Cortex of kidney (tissue), 1 donor: ENCODE measurements at places on chromosomes 13 and 19.

GRCh38 chr13:80274643-80275042 lies 66.3 kb downstream of the SPRY2 start:
- DNase-seq, result no peak

DNA sequence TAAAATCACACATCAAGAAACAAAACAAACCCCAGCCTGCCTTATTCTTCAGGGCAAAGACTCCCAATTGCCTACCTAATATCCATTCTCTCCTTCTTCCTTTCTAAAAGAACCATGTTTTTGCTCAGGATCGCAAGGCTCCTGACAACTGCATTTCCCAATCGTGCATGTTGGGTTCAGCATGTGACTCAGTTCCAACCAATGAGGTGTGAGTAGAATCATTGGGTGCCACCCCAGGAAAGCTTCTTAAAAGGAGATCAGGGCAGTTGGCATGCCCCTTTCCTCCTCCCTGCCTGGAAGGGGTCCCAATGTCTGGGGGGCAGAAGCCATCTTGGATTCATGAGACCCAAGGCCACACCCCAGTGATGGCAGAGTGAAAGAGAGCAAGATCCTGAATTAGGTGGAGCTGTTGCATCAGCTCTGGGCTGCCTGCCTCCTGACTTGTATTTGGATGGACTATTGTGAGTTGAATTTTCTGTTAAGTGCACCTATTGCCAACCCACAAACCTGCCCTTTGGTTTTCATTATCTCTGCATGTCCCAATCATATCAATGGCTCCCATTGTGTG lies 26.0 kb upstream of the UBAC2 start:
- DNase-seq, result no peak

- no peak for DNase-seq
Measured at GRCh38 chr19:2578391-2578890, 102.5 kb downstream of the GADD45B start.

- no peak for DNase-seq
Measured at GRCh38 chr13:95865080-95865615, 188.1 kb downstream of the UGGT2 start.

- DNase-seq, result no peak
Measured at GRCh38 chr13:79481685-79482052, 714 bp downstream of the NDFIP2 start.

- no peak for DNase-seq
Measured at GRCh38 chr13:63449550-63449949, 2033.9 kb upstream of the PCDH20 start.

- DNase-seq, result no peak
Measured at GRCh38 chr19:17475541-17476115, 5.3 kb downstream of the SLC27A1 start.

DNA sequence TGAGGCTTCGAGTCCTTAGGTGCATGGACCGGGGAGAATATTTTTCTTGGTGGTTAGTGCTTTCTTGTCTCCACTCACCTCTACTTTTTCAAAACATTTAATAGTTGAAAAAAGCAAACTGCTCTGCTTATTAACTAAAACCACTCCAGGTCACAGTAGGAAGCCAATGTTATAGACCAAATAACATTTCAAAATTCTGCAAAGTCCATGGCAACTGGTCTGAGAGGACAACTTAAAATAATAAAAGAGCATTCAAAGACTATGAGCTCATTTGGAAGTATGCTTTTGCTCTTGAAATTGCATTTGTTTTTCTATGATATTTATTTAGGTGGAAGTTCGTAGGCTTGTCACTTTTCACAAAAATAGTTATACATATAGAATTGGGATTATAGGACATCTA lies 483.0 kb downstream of the DCT start:
- no peak for DNase-seq

DNA sequence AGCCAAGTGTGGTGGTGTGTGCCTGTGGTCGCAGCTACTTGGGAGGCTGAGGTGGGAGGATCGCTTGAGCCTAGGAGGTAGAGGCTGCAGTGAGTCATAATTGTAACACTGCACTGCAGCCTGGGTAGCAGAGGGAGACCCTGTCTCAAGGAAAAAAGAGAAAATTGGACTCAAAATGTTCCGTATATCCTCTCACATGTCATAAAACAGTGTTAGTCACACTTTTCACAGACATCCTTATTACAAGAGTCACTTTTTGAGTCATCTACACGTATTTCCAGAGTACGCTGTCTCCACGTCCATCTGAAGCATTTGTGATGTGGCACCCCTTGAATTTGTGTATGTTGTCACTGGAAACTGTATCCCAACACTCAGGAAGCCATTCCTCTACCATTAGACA lies 133.0 kb downstream of the SIPA1L3 start:
- DNase-seq, result no peak

- no peak for DNase-seq
Measured at GRCh38 chr19:11141937-11142527, 13.6 kb downstream of the SPC24 start.

DNA sequence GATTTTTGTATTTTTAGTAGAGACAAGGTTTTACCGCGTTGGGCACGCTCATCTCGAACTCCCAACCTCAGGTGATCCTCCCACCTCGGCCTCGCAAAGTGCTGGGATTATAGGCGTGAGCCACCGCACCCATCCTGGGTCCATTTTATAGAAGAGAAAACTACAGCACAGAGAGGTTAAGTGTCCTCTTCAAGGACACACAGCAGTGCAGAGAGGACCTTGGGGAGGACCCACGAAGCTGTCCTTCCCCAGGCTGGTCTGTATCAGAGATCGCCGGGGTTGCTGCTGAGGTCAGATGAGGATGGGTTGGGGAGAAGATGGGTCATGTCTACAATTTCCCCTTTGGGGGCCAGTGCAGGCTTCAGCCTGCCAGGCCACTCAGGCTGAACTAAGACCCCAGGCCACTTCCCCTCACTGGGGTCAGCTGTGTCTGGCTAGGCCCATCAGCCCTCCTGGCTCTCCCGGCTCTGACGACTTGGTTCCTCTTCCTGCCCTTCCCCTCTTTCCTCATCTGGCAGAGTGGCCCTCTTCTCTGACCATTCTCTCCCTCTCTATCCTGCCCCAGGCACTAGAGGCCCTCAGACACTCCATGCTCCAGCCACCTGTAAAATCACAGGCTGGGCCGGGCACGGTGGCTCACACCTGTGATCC lies 9.6 kb downstream of the MYO1F start:
- DNase-seq, result no peak

- DNase-seq, result no peak
Measured at GRCh38 chr13:94800423-94800822, 88.1 kb upstream of the SOX21 start.

GRCh38 chr13:70541451-70541850 lies 433.2 kb upstream of the KLHL1 start:
- no peak for DNase-seq

DNA sequence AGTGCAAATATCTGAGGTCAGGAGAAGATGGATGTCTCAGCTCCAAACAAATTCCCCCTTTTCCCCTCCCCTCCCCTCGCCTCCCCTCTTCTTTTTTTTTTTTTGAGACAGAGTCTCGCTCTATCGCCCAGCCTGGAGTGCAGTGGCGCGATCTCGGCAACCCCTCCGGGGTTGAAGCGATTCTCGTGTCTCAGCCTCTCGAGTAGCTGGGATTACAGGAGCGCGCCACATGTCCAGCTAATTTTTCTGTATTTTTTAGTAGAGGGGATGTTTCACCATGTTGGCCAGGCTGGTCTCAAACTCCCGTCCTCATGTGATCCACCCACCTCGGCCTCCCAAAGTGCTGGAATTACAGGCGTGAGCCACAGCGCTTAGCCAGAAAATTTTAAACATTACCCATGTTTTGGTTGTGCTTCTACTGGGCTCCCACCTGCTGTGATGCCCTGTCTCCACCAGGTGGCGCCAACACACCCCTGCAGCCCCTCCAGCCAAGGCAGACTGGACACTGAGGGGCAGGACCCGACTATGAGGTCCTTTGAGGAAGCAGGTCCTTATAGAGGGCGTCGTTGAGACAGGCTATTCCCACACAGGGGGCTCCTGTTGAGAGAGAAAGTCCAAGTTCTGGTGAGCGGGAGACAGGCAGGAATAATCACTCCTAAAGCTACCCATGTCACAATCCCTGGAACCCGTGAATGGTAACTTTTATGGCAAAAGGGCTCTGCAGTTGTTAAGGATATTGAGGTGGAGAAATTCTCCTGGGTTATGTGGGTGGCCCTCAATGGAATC lies 6.3 kb downstream of the ERICH4 start:
- DNase-seq, result no peak

DNA sequence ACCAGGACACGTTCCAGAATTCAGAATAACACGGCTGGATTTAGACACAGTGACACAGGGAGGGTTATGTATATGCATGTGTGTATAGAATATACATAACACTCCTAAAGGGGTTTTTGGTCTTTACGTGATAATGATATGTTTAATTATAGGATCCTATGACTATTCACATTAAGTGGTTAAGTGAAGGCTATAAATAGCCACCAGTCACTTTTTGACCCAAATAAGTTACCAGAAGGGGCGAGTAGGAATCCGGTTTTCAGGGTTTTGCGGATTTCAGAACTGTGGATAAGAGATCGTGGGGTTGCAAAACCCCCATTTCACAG lies 6.9 kb downstream of the ANGPTL6 start:
- DNase-seq, result no peak

DNA sequence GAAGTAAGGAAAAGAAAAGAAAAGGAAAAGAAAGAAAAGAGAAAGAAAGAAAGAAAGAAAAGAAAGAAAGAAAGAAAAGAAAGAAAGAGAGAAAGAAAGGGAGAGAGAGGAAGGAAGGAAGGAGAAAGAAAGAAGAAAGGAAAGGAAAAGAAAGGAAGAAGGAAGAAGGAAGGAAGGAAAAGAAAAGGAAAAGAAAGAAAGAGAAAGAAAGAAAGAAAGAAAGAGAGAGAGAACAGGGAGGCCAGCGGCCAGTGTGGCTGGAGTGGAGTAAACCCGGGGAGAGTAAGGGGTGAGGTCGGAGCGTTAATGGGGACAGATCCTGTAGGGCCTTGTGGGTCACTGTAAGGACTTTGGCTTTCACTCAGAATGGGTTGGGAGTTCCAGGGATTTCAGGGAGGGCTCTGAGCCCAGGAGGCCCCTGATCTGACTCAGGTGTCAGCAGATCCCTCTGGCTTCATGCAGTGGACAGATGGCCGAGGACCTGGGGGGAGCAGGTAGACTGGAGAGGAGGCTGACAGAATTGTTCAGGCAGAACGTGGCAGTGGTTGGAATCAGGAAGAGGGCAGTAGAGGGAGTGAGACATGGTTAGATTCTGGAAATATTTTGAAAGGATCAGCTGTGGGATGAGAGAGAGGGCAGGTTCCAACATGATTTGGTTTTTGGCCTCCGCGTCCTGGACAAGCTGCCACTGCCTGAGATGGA lies 19.8 kb upstream of the FXYD3 start:
- DNase-seq, result no peak

DNA sequence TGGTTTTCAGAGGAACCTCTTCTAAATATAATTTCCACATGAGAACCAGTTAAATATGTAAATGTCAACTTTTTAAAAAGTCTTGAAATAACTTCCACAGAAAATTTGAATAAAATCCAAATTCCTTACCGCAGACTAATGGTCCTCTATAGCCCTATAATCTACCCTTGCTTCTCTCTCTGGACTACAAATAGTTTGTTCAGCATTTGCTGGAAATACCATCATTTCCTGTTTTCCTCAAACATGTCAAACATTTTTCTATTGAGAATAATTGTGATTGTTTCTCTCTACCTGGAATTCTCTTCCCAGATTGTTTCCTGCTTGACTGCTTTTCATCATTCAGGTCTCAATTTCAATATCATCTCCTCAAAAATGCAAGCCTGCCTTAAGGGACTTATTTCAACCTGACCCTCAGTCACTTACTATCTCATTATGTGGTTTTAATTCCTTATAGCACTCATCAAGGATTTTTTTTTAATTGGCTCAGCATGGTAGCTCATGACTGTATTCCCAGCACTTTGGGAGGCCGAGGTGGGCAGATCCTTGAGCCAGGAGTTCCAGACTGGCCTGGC lies 898.9 kb upstream of the MIR17HG start:
- no peak for DNase-seq

DNA sequence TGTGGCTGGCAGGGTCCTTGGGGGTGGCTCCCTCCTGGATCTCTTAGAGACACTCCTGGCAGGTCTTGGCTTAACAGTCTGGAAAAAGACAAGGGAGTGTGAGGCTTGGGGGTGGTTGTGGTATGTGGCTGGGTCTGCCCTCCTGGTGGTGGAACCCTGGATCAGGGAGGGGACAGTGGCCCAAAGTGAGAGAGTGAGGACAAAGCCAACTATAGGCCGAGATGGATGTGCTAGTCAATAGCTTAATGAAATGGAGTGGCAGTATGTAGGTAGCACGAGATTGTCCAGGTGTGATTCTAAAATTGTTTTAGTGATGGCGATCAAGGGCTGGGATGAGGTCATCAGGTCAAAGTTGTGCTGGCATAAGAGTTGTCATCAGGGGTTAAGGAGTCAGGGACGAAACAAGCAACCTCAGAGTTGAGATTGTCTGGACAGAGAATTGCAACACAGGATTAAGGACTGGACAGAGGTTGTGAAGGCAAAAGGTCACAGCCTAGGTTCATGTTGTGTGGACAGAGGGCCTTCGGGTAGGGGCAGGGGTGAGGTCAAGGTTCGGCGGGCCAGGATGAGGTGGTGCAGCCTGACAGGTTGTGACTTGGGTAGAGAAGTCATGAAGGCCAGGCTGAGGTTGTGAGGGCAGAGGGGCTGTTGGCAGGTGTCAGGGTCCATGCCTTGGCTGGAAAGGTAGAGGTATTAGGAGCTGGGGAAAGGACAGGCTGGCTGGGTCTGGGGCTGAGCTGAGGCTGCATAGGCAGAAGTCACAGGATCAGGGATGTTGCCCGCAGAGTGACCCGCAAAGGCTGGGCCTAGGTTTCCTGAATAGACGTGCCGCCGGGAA lies 4.5 kb upstream of the RASAL3 start:
- no peak for DNase-seq

- no peak for DNase-seq
Measured at GRCh38 chr19:30253581-30253996, 118.6 kb upstream of the ZNF536 start.

- no peak for DNase-seq
Measured at GRCh38 chr13:85603735-85604134, 195.5 kb downstream of the SLITRK6 start.

- no peak for DNase-seq
Measured at GRCh38 chr19:49097453-49098288, 12.4 kb downstream of the SNRNP70 start.

DNA sequence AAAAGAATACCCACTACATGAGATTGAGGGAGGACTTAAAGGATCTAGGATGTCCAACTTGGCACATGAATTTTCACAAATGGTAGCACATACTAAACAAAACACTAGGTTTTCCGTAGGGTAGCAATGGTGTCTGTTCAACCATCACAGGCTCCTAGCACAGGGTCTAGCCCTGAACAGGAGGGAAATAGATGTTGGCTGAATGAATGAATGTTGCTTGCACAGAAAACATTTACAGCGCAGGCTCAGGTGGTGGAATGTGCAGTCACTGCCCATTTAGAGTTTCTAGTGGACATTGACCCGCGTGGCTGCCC lies 1.9 kb upstream of the MYCBP2 start:
- no peak for DNase-seq
